OCI-LY7 (cell line): ENCODE measurements at places on chromosomes 7 and 10. TPM values are rescaled to one million over a fixed set of nuclear protein-coding genes. Genes with fewer than 3 reads are reported as not detected.

The UTF1 gene
- not detected in 2 replicates for total RNA-seq

The PSD gene
- total RNA-seq, result 10.2 and 10.9 TPM in 2 replicates

The CCDC3 gene
- total RNA-seq, result not detected in 2 replicates

DNA sequence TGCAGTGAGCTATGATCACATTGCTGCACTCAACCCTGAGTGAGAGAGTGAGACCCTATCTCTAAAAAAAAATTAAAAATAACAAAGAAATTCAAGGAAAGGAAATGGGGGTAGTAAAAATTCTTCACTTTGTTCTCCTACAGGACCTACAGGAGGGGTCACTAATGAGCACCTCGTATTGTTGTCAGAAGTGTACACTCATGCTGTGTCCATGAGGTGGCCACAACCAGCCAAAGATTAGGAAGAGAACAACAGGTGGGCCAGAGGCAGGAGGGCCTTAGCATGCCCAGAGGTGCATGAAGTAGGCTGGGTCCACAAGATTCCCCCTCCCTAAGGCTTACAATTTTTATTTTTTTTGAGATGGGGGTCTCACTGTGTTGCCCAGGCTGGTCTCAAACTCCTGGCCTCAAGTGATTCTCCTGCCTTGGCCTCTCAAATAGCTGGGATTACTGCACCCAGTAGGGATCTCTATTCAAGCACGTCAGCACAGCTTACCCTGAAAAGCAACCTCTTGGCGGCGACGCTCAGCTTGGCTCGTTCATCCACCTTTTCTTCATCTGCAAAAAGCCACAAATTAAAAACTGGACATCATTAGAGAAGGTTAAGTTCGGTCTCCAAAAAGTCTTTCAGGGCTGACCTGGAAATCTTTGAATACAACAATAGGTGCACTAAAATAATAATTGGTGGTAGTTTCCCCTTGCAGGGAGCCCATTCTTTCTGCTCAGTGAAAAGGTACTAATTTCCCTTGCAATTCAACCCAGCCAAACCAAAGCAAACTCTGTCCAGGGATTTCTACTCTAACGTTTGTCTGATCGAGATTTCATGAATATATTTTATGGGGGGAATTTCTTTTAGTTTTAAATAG is 104.4 kb downstream of the SVIL start:
- no peak for DNase-seq

DNA sequence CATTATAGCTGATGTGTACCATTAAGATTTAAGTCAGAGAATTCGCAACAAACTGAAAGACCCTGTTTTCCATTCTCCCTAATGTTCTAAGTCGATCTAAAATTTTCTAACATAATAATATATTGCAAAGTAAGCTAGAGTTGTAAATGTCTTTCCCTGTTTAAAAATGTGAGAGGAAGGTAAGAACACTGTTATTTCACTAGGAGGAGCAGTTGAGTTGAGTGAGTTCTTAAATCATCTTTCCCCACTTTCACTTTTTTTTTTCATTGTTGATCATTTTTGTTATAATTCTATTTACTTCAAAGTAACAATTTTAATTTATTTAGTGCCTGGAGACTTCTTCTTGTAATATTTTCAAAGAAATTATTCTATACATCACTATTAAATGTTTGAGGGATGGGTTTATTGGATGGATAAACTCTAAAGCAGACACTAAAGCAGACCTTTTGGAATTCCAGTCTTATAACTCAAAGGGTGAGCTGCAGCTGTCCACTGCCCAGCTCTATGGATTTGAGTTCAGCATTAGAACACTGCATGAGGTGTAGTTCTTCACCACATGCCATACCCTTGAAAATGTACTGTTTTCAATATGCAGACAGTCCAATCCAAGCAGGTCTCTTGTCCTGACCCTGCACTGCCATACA is 181.3 kb upstream of the FZD1 start:
- peak; percentile 23 for DNase-seq

- DNase-seq, result no peak
These were observed 251.9 kb upstream of the KCND2 start for GRCh38 chr7:120021085-120021484.

GRCh38 chr10:114905450-114905849 is 32.5 kb upstream of the TRUB1 start:
- DNase-seq, result no peak

DNA sequence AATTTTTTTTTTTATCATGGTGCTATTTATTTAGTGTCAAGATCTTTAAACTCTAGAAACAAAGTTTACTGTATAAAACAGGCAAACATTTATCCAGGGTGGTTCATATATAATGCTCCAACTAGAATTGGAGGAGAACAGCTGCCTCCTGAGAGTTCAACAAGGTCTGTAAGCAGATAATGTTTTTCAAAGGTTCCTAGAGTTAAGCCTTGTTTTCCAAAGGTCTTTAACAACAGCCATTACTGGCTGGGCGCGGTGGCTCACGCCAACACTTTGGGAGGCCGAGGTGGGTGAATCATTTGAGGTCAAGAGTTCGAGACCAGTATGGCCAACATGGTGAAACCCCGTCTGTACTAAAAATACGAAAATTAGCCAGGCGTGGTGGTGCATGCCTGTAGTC is 316.7 kb downstream of the CCDC3 start:
- no peak for DNase-seq

DNA sequence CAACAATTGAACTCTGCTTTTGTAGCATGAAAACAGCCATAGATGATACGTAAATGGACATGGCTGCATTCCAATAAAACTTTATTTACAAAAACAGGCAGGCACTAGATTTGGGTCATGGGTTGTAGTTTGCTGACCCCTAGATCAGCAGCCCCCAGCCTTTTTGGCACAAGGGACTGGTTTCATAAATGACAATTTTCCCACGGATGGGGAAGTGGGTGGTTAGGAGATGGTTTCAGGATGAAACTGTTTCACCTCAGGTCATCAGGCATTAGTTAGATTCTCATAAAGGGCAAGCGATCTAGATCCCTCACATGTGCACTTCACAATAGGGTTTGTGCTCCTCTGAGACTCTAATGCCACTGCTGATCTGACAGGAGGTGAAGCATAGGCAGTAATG is 16.5 kb upstream of the ANK3 start:
- no peak for DNase-seq

DNA sequence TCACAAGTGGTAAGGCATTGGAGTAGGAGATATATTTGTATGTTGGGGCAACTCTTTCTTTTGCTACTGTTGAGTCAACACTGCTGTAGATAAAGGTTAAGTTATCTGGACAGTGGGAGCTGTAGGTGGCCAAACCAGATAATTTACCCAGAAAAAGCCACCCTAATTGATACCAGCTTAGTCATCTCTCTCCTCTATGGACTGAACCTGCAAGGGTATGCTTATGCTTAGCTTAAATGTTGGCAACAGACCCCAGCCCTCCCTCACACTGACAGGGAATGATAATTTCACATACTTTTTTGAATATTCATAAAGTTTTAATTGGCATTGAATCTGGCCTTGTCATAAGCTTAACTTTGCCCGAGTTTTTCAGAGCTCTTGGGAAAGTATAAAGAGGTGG is 66.3 kb downstream of the CREB5 start:
- DNase-seq, result no peak

DNA sequence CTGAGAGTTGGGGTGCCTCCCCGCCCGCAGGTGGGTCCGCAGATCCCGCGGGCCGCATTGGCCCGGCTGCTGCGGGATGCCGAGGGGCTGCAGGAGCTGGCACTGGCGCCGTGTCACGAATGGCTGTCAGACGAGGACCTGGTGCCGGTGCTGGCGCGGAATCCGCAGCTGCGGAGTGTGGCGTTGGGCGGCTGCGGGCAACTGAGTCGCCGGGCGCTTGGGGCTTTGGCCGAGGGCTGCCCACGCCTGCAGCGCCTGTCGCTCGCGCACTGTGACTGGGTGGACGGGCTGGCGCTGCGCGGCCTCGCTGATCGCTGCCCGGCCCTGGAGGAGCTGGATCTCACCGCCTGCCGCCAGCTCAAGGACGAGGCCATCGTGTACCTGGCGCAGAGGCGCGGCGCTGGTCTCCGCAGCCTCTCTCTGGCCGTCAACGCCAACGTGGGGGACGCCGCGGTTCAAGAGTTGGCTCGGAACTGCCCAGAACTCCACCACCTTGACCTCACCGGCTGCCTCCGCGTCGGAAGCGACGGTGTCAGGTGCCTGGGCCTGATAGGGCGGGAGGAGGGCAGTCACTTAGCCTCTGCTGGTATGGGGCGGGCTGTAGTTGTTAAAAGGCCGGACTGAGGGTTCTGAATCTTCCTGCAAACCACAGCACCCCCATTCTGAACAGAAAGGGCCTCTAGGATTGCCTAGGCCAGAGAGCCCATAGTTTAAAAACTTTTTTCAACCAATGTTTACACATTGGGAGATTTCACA is 1.3 kb downstream of the FBXL15 start:
- DNase-seq, result peak; percentile 31

DNA sequence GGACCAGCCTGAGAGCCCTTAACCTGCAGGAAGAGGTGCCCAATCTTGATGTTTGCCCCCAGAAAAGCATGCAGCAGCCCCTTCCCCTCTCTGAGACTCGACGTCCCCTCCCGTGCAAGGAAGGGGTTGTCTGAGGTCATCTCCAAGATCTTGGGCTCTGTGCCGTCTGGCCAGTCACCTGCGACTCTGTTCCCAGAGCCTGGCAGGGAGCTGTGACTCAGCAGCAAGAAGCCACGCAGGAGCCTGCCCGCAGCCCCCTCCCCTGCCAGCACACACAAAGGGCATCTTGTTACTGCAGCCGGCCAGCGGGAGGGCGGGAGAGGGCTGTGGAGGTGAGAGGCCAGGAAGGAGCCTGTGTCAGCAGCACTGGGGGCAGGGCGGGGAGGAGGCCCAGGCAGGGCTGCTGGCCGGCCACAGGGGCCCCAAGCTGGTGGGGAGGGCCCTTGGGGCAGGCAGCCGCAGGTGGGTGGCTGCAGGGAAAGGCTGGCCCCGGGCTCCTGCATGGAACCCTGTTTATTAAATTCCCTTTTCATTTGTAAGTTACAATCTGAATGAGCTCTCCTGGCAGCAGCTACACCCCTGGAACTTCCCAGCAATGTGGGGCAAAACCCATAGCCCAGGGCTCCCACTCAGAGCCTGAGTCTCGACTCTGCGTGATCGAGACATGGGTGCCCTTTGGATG is 103.7 kb upstream of the ZMIZ1 start:
- DNase-seq, result no peak

GRCh38 chr10:12875100-12875499 is 126.4 kb downstream of the CCDC3 start:
- no peak for DNase-seq

DNA sequence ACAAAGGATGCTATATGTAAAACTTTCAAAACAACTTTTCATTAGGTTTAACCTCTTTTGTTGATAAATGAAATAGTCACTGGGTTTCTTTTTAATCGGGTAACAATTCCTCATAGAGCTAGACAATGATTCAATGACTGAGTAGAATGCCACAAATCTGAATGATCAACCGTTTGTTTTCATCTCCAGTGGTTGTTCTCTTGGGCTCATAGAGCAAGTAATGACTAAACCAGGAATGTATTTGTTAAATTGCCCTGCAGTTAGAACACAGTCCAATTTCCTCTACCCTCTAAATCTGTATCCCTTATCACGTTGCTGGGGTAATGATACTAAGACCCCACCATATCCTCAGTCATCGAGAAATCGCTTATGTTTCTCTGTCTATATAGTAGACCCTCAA is 40.0 kb downstream of the CNNM1 start:
- DNase-seq, result no peak

- DNase-seq, result no peak
These were observed 1.5 kb upstream of the LRRC4 start for GRCh38 chr7:128032605-128033235.

- peak; percentile 49 for DNase-seq
These were observed 631 bp downstream of the SUPV3L1 start for GRCh38 chr10:69180525-69181204.
